ENCODE measurements at places on chromosomes 6 and 20.
A peak's percentile ranks its signal among the peaks of the same experiment; 100 is the strongest.

GRCh38 chr6:149445573-149445972 is 39.2 kb downstream of the ZC3H12D start:
- DNase-seq = no peak

DNA sequence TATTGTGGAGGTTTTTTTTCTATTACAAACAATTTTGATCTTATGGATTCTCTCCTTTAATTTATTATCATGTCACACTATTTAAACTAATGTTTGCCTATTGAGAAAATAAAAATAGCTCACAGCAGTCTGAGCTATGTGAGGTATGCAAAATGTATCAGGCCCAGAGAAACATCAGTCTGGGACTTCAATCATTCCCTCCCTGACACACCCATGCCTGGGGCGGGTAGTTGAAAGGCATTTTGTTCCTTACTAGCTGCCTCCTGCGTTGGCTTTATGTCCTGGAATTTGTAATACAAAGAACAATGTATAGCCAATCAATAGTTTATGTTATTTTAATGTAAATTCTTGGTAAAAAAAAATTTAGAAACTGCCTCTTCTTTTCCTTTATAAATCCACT is 403.3 kb downstream of the EPM2A start:
- DNase-seq = no peak

DNA sequence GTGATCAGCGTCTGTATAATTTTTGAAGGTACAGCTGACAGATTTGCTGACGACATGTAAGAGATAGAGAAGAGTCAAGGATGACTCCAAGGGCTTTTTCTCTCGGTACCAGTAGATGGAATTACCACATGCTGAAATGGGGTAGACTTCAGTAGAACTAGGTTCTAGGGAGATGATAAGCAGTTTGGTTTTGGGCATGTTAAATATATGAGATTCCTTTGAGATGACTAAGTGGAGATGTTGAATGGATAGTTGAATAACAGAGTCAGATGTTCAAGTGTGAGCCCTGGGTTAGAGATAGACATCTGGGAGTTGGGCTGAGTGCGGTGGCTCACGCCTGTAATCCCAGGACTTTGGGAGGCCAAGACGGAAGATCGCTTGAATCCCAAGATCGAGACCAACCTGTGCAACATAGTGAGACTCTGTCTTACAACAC is 50.0 kb downstream of the PHF20 start:
- DNase-seq = no peak

DNA sequence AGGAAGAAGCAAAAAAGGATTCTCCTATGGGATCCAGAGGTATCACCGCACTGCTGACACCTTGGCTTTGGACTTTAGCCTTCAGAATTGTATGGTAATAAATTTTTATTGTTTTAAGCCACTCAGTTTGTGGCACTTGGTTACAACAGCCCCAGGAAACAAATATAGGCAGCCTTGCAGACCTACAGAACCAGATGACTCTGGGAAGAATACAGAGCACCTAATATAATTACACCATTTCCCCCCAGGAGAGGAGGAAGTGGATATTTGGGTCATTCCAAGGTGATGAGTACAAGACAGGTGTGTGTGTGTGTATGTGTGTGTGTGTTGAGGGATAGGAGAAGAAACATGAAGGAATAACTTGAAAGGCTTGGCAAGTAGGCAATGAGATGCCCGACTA is 84.2 kb upstream of the ENPP5 start:
- no peak for DNase-seq

DNA sequence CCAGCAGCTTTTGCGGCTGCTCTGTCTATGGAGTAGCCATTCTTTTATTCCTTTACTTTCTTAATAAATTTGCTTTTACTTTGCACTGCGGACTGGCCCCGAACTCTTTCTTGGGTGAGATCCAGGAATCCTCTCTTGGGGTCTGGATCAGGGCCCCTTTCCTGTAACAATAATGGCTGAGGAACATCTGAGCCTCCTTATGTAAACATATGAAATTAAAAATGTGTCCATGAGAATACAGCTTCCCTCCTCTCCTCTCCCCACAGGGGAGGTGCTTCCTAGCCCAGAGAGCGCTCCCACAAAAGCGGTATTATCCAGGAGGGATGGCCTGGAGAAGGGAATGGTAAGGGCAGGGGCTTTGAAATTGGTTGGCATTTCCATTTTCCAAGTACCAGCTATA is 81.1 kb downstream of the PSMG4 start:
- DNase-seq = no peak

DNA sequence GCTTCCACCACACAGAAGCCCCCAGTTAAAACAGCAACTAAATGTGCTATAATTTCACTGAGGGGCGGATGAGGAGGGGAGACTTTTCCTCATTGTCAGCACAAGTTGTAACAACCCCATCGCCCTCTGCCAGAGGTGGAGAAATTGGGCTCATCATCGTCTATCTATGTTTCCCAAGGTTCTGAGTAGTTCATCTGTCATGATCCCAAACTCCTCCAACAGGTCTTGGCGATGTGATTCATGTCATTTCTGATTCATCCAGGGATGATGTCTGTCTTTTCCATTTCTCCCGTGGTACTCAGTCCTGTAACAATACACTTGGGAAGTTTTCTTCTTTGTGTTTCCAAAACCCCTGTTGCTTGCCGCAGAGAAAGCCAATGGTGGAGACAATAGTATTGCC is 51.0 kb downstream of the TFAP2A start:
- no peak for DNase-seq

GRCh38 chr20:54227241-54227640 is 19.4 kb downstream of the PFDN4 start:
- no peak for DNase-seq

DNA sequence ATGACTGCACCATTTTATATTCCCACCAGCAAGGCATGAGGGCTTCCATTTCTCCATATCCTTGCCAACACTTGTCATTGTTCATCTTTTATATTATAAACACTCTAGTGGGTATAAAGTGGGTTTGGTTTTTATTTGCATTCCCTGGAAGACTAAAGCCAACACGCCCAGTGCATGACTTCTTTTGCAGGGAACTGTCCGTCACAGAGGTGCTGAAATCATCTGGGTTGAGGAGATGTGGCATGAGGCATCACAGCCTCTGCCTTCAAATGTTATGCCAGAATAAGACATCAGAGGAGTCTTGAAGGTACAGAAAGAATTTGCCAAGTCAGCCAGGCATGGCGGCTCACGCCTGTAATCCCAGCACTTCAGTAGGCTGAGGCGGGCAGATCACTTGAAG is 29.9 kb upstream of the FAM210B start:
- no peak for DNase-seq

- DNase-seq = no peak
Observed at GRCh38 chr20:53678315-53678989, 84.8 kb upstream of the ZNF217 start.

DNA sequence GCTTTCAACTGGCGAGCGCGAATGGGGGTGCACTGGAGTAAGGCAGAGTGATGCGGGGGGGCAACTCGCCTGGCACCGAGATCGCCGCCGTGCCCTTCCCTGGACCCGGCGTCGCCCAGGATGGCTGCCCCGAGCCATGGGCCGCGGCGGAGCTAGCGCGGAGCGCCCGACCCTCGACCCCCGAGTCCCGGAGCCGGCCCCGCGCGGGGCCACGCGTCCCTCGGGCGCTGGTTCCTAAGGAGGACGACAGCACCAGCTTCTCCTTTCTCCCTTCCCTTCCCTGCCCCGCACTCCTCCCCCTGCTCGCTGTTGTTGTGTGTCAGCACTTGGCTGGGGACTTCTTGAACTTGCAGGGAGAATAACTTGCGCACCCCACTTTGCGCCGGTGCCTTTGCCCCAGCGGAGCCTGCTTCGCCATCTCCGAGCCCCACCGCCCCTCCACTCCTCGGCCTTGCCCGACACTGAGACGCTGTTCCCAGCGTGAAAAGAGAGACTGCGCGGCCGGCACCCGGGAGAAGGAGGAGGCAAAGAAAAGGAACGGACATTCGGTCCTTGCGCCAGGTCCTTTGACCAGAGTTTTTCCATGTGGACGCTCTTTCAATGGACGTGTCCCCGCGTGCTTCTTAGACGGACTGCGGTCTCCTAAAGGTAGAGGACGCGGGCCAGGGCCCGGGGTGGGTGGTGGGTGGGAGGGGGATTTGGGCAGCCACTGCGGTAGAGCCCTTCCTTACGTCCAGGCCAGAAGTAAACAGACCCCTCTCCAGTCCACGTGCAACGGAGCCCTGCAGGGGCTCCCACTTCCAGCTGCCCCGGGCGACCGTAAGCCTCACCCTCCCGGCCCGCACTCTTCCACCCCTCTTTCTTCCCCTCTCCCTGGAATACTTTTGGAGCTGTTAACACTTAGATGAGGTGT is 998 bp downstream of the BMP2 start:
- DNase-seq = no peak

- DNase-seq = no peak
Observed at GRCh38 chr20:4016340-4017050, 1.1 kb upstream of the RNF24 start.

GRCh38 chr20:11907621-11908020 is 10.1 kb upstream of the BTBD3 start:
- DNase-seq = no peak

DNA sequence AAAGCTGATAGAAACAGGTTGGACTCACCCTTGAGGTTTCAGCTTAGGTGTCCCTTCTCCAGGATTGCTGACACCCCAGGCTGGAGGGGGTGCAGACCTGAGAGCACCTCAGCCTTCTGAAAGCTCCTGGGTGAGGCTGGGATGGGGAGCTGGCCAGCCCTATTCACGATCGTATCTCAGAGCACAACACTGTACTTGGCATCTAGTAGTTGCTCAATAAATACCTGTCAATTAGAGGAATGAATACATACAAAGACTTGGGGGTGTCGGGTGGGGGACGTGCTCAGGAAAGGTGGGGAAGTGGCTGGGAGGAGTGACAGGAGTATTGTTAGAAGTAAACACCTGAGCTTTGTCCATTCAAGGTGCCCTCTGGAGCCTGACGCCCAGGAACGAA is 61.7 kb downstream of the SLC2A10 start:
- no peak for DNase-seq

GRCh38 chr20:49569411-49570115 is 1.6 kb upstream of the PTGIS start:
- no peak for DNase-seq

GRCh38 chr6:167739721-167740475 is 86.8 kb upstream of the AFDN start:
- DNase-seq = no peak

GRCh38 chr20:4729265-4729664 is 7.6 kb downstream of the PRND start:
- DNase-seq = no peak

- DNase-seq = no peak
Observed at GRCh38 chr20:19789446-19789845, 31.4 kb downstream of the RIN2 start.

DNA sequence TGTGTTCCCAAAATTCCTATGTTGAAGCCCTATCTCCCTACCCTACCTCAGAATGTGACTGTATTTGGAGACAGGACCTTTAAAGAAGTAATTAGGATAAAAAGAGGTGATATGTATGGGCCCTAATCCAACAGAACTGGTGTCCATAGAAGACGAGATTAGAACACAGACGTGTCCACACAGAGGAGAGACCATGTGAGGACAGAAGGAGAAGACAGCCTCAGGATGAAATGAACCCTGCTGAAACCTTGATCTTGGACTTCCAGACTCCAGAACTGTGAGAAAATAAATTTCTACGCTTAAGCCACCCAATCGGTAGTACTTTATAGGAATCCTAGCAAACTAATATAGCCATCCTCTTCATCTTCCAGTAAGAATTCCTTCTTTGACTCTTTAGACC is 35.7 kb downstream of the TRAF3IP2 start:
- DNase-seq = no peak

DNA sequence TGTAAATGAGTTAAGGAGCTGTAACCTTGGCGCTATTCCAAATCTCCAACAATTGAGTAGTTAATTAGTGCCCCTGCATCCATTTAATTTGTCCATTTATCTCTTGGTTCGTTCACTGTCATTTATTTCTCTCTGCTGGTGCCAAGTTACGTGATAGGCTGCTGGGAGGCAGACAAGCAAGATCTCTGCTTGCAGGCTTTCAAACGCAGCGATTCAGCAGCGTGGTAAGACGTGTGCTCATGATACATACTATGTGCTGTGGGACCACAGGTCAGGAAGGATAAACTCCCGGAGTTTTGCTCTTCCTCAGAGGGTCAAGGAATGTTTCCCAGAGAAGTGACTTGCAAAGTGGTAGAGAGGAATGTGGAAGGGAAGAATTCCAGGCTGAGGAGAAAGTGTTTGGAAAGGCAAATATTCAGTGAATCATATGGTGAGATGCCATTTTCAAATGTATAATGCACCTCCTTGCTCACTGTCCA is 46.4 kb downstream of the UTRN start:
- DNase-seq = no peak

DNA sequence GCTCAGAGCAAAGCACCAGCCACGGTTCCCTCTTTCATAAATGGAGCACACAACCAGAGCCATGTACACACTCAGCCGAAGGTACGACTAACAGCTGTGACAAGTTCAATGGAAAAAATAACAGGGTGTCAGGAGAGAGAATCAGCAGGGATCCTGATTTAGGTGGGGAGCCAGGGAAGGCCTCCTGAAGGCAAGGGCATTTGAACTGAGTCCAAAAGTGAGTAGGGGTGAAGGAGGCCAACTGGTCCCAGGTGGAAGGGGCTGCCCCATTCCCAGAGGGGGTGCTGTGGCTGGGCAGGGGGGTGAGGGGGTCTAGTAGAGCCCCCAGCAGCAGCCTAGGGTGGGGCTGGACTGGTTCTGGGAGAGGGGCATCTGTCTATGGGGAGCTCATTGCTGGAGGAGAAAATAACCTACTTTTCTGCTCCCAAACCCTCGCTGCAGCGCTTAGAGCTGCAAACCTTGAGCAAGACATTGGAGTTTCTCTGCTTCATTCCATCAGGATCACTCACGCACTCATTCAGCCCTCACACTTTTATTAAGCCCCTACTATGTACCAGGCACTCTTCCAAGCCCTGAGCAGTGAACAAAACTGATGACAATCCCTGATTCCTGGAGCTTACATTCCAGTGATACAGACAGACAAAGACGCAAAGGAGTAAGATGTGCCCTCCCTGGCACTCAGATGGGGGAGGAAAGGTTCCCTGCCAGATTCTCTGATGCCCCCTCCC is 113.5 kb downstream of the TOX2 start:
- DNase-seq = no peak

- no peak for DNase-seq
Observed at GRCh38 chr20:43681468-43681942, 14.6 kb downstream of the MYBL2 start.

DNA sequence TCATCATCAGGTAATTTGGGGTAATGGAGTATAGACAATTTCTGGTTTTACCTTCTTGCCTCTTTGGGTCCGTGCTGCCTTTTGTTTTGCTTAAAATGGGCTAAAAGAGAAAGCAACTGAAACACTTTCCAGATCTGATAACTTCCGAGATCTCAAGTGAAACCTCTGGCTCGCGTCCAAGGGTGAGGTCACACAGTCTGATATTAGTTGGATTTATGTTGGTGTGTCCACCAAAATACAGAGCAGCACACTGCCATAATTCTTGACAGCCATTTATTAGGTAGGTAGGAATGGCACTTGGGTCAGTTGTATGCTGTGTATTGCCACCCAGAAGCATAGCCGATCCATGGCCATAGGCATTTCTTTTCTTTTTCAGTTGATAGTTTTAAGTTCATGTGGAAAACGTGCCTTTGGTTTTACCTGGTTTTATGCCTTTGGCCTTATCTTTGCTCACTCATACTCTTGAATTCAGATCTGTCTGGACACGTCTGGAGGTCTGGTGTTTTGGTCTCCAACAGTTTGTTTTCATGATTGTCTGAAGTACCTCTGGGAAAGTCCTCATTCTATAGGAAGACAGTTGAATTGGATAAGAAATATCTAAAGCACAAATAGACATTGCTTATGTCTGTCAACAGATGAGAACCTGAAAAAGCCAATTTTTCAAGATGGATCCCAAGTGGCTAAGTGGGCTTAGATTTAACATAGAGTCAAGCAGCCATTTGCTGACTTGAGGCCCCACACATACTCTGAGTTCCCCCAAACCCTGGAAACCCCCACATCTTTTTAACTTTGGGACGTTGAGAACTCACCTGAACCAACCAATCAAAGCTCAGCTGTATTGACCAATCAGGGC is 320.8 kb downstream of the SOX4 start:
- DNase-seq = peak; percentile 17
